ENCODE measurements at places on chromosomes 12 and 14.

DNA sequence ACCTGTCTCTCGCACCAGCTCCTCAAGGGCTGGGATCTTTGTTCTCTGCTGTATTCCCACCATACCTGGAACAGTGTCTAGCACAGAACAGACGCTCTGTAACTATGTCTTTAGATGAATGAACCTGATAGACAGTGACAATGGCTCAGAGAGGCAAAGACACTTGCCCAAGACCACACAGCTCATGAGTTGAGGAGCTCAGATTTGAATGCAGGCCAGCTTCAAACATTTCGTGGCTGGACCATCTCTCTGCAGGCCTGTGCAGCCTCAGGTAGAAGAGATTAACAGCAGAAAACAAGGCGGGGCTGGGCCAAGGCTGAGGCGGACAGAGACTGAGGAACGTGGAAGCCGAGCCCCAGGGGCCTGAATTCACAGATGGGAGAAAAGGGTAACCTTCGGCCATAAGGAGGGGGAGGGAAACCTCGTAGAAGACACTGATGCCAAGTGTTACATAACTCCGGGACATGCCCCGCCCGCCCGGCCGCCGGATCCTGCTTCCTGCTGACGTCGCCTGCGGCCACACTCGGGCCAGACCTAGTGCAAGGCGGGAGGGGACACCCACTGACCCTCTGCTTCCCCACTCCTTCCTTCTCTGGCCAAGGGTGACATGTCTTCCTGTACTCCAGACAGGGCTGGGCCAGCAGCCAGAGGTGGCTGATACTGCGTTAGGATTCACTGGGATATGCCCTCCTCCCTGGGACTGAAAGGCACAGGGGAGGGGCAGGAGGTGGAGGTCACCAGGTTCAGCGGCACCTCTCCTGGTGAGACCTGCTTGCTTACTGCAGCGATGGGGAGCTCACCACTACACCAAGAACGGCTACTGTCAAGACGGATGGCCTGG, 86.8 kb downstream of the RFLNA start:
- no peak for DNase-seq

DNA sequence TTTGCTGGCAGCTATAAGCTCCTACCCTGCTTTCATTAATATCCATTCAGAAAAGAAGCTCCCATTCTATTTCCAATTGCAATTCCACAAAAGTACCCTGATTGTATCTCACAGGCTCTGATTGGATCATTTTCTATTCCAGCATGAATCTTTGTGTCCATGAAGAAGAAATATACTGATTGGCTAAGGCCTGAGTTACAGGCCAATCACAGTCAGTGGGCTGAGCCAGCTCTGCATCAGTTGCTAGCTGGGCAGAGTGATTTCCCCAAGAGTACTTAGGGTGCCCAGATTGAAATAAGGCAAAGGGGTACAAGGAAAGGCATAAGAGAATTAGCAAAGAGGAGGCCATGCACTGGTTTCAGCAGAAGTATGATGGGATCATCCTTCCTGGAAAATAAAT, 14.4 kb downstream of the ART4 start:
- DNase-seq, result no peak

DNA sequence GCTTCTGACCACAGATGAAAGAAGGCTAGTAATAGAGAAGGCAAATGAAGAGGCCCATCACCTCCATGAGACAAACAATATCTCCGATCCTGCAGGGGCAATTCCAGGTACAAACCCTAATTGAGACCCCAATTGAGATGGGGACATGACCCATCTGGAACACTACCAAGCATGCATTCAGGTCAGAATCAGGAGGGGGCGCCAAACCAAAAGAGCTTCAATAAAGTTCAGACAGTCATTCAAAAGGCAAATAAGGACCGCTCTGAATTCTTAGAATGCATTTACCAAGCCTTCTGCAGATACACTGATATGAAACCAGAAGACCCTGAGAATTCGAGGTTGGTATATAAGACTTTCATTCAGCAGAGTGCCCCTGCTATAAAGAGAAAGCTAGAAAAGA, 10.2 kb upstream of the EDDM3B start:
- no peak for DNase-seq

DNA sequence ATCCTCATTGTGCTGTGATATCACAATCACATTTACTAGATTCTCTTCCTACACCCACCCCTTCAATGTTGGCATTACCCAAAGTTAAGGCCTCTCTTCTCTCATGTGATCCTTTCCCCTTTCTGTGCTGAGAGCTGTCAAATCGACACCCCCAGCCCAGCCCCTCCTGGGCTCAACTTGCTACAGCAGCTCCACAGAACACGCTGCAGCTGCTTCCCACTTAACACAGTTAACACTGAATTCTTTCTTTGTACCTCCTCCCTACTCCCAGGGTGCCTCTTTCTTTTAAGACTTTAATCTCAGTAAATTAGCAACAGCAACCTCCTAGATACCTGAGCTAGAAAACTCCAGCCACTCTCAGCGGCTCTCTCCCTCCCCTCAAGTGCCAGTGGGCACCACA, 17.8 kb downstream of the SPTB start:
- no peak for DNase-seq

DNA sequence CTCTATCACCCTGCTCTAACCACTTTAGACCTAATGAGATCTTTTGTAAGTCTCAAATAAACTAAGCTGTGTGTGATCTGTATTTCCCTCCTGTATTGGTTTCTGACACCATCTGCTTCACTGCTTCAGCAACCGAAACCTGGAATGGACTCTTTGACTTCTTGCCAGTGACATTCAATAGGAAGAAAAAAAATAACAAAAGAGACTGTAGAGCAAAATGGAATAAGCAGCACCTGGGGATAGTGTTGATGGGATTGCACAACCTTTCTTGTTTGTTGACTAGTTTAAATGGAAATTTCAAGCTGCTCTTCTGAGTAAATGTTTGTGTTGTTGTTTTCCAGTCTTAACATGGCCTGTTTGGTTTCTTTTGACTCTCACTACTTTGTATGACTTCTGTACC, 888.6 kb upstream of the SEL1L start:
- peak; percentile 52 for DNase-seq

GRCh38 chr12:3572560-3572959, 81.6 kb downstream of the PRMT8 start:
- peak; percentile 5 for DNase-seq

GRCh38 chr12:106274575-106275121, 26.8 kb upstream of the CKAP4 start:
- no peak for DNase-seq

Measured in NCI-H1694 treated with DMSO at 0.1 percent for 48 hours (cell line).